ENCODE measurements at places on chromosomes 16 and 17.

- peak; percentile 5 for DNase-seq
Measured at GRCh38 chr16:20740007-20740883, 1.4 kb downstream of the THUMPD1 start.

DNA sequence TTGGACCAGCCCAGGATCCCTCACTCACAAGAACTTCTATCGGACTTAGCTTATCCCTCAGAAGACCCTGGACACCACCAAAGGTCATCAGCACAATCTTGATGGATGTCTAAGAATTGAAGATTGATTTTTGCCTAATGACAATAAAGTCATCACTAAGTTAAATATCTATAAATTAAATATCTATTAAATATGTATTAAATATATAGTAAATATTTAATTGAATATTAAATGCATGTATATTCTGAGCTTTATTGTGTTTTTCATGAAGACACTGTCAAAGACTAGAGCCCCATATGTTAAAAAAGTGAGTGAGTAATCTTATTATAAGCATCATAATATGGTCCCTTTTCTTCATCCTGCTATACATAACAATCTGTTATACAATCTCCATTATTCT is 751.1 kb downstream of the KCNJ2 start:
- no peak for DNase-seq

DNA sequence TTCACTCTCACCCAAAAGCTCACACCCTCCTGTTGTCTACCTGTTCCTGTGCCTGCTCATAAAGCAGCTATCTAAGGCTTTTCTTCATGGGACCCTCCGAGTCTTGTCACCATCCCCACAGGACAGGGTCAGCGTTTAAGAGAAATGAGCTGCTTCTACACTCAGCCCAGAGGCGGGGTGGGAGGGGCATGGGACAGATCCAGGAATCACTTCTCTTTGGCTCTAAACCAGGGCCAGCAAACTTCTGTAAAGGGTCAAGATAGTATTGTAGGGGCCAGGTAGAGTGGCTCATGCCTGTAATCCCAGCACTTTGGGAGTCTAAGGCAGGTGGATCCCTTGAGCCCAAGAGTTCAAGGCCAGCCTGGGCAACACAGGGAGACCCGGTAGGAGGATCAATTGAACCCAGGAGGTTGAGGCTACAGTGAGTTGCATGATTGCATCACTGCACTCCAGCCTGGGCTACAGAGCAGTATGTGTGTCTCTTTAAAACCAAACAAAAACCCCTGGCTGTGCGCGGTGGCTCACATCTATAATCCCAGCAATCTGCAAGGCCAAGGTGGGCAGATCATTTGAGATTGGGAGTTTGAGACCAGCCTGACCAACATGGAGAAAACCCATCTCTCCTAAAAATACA is 23.2 kb upstream of the KLHL11 start:
- DNase-seq = no peak

GRCh38 chr16:31215287-31216162 is 1.4 kb downstream of the PYDC1 start:
- DNase-seq = no peak

DNA sequence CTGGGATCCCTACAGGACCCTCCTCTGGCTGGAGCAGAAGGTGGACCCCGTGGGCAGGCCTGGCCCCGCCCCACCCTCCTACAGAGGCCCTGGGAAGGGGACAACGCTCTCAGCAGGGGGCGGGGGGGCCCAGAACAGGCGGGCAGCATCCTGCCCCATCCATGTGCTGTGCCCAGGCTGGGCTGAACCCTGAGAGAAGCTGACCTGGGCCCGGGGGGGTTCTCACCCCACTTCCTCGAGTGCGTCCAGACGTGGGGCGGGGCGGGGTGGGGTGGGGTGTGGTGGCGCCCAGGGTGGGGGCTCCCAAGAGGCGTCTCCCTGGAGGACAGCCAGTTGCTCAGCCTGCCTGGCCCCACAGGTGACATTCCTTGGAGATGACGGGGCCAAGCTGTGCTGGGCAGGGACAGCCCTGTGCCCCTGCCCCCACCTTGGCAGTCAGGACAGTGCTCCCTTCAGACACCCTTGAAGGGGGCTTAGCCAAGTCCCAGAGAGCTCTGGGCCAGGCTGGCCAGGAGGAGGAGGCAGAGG is 390 bp upstream of the UNC13D start:
- no peak for DNase-seq

DNA sequence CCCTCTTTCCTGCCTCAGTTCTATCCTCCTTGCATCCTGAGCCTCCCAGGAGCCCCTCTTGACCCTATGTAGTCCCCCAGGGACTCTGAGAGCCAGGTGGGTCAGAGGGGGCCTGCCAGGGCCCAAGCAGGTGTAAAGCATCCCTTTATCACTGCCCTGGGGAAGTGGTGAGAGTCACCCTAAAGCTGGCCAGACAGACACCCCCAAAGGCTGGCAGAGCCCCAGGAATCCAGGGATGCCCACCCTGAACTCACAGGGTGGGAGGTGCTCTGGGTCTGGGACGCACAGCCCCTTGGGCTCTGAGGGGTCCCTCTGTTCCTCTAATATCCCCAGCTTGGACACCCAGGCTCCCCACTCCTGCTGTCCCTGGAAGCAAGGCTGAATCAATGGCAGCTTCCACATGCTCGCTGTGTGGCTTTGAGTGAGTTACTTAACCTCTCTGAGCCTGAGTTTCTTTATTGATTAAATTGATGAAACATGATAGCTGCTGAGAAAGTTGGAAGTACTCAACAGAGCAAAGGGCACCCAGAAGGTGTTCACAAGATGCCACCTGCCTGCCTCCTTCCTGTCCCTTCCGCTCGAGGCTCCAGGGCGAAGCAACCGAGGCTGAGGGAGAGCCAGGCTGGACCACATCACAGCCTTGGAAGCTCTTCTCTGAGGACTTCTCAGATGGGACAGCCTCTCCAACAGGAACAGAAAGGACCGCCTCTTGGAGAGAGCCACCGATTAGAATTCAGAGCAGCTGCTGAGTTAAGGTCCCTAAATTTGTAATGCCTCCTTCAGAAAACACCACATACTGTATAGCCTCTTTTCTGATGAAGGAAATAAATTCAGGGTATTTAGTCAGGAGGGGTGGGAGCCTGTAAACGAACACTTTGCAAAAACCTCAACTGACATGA is 67.1 kb upstream of the DOC2B start:
- no peak for DNase-seq

- no peak for DNase-seq
Measured at GRCh38 chr16:74850027-74850426, 75.4 kb upstream of the FA2H start.

DNA sequence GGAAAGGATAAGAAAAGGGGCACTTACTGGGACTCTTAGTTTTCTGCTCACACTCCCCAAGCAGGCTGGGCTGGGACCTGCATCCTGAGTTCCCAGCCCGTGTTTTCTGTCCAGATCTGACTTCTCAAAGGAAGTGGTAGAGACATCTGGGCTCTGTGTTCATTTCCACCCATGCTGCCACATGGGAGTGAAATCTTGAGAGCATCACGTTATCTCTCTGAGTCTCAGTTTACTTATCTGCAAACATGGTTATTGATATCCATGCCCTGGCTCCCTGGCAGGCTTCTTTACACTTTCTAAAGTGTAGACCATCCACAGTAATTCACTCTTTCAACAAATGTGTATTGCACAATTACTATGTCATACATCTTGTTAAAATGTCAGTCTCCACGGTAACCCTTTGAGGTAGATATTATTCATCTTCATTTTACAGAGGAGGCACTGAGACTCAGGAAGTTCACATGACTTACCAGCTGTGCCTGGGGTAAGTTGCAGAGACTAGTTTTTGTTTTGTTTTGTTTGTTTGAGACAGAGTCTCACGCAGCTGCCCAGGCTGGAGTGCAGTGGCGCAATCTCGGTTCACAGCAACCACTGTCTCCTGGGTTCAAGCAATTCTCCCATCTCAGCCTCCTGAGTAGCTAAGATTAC is 3.4 kb downstream of the ZNF688 start:
- no peak for DNase-seq

DNA sequence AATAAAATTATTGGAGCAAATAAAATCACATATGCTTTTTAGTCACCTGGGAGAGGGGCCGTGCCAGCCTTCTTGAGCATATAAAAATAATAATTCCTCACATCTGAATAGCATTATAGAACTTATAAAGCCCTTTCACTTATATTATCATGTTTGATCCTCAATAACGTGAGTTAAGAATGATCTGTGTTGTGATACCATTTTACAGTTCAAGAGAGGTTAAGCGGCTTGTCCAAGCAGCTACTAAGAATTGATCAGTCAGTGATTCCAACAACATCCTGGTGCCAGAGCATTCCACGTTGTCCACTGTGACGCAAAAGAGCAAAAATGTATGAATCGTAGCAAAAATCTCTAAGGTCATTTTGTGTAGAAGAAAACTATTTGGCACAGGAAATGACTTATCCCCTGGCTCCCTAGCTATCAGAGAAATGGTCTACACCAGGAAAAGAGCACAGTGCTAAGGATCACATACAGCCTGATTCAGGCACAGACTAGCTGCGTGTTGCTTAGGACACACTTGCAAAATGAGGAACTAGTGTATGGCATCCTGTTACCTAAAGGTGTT is 33.0 kb downstream of the ANKFN1 start:
- DNase-seq = peak; percentile 19

- no peak for DNase-seq
Measured at GRCh38 chr16:15650698-15651171, 690 bp downstream of the NDE1 start.

DNA sequence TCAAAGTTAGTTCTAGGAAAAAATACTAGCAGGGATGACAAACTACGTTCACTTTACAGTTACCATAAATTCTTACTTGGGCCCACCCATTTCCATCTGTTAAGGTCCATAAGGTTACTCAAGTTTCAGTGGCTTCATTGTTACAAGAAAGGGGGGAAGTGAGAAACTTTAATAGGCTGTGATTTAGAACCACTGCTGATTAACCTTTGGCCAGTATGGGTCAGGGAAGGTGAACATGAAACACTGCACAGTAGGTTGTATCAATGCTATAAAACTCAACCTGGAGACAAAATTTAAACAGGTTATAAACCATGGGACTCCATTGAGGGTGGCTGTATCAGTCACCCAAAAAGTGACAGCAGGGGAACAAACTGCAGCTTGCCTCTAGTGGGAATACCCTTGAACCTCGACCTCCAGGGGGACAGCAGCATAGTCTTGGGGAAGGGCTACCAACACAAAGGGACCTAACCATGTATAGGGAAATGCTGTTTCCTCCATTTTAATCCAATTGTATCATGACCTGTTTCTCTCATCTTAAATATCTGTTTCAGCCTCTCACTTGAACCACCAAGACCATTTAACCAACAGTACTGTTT is 10.4 kb downstream of the PTRH2 start:
- no peak for DNase-seq

GRCh38 chr17:40610359-40610758 is 37.3 kb downstream of the SMARCE1 start:
- DNase-seq = no peak

DNA sequence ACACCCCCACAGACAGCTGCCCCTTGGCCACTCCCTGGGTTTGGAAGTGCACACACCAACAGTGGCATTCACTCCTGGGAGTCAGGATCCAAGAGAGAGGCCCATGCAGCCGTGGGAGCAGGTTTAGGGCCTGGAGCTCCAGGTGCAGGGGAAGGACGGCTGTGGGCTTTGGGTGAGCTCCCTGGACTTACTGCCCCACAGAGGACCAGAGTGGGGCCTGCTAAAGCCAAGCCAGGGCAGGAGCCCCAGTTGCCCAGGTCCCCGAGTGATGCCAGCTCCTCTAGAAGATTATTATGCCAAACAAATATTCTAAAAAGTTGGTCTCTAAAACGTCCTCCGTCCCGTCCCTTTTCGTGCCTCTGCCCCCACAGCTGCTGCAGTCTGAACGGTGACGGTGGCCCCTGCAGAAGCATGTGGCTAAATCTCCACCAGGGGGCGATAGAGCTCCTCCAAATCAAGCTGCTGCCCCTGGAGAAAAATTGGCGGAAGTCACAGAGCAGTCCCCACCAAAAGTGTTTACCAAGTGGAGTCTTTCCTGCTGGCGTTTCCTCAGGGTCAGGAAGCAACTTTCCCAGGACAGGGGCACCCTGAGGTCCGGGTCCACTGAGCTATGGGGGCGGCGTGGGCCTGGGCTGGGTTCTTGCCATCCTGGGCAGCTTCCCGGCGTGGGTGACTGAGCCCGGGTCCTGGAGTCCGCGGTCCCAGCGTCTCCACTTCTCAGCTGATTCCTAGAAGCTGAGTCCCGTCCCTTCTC is 4.2 kb downstream of the ARMC7 start:
- peak; percentile 39 for DNase-seq

GRCh38 chr17:81438688-81439087 is 43.4 kb downstream of the BAHCC1 start:
- no peak for DNase-seq

DNA sequence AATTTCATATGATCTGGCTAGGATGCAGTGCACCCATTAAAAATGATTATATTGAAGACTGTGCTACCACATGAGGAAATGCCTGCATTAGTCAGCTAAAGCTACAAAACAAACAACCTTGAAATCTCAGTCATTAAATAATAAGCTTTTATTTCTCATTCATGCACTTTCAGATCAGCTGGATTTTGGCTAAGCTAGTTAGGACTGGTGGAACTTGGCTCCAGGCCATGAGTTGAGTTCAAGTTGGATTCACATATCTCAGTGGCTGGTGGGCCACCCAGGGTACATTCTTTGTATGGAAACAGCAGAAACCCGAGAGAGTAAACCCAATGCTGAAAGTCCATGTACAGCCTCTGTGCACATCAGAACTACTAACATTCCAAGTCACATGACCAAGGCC is 6.4 kb upstream of the SLFN12L start:
- DNase-seq = no peak

DNA sequence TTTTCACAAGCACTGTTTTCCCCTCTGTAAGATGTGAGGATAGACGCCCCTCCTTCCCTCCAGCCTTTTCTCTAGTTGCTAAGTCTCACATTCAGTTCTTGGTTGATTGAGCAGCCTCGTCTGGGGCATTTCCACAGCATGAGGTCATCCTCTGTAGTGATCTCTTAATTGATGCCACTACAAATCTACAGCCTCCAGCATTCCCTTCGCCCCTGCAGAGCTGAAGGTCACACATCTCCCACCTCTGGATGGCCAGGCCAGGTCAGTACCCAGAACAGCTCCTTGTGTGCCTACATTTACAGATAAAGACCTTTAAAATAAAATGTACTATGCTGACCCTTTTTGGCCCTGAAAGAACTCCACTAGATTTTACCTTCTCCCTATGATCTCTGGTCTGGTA is 32.5 kb upstream of the CDH11 start:
- no peak for DNase-seq

All from SW 1271 (cell line).